ENCODE measurements at places on chromosomes 12 and 14.
A peak's percentile ranks its signal among the peaks of the same experiment; 100 is the strongest.

DNA sequence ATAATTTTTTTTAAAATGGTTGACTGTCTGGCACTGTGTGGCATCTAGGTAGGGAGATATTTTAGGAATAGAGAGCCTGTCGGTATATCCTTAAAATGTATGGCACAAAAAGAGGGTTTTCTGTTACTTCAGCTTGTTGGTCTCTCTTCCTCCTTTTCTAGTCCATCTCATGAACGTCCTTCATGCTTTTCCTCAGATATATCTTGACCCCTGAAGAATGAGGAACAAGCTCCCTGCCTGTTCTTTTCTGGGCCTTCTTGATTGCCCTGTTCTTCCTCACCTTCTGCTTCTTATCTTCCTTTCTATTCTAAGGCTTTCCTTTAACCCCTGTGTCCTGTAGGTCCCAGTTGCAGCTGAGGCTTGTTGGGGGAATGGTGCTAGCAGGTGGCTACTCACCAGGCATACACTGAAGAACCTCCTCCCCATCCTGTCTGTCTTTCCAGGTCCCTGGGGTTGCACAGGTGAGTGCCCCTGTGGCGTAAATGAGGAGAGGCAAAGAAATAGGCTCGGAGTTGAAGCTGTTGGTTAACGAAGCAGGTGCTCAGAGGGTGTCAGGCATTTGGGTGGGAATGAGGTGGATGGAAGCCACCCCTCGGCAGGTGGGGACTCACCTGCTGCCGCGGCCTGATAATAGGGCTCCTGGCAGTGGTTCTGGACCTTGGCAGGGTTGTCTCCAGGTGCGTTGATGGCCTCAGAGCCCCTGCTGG is 7.2 kb upstream of the C1R start:
- no peak for DNase-seq

- DNase-seq = no peak
These were observed 16.5 kb downstream of the CLEC1A start for GRCh38 chr12:10082117-10082874.

DNA sequence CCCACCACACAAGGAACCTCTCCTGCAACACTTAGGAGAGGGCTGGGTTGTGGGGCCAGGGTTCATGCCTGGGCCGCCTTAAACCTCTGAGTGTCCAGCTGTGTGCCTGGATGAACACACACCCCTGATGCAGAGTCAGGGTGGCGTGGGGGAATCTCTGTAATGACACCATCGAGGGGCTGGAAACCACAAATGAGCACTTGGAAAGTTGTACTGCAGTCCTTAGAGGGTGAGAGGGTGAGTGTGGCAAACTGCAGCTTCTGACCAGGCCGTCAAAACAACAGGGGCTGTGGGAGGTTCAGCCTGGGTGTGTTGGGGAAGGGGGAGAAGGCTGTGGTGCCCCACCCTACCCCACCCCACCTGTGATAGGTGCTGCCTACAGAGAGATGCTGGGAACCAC is 12.4 kb upstream of the KRT5 start:
- no peak for DNase-seq

DNA sequence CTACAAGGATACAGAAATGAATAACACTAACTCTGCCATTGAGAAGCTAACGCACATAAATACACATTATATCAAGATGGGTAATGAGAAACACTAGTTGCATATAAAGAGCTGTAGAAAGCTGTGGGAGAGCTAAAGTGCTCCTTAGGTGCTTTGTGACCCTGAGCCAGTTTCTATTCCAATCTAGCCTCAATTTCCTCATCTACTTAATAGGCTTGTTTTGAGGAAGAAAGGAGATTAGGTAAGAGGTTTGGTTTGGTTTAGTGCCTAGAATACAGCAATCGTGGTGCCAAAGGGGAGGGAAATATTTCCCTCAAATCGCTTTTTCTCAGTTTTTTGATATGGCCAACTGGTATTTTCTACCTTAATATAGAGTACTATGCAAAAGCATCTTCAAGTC is 994 bp downstream of the SRP54 start:
- no peak for DNase-seq

DNA sequence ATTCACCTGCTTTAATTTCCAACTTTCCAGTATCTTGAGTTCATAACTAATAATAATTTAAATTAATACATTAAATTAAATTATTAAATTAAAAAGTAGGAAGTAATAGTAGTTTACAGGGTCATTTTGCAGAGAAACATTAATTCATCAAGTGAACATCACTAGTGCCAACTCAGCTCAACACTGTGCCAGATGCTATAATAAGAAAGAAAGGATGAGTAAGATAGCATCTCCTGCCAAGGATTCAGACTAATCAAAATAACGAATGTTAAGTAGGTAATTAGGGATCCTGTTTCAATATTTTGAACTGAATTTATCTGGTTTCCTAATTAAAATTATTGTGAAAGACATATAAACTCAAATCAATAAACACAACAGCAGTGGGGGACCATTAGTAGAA is 596.7 kb downstream of the SLC6A15 start:
- no peak for DNase-seq

DNA sequence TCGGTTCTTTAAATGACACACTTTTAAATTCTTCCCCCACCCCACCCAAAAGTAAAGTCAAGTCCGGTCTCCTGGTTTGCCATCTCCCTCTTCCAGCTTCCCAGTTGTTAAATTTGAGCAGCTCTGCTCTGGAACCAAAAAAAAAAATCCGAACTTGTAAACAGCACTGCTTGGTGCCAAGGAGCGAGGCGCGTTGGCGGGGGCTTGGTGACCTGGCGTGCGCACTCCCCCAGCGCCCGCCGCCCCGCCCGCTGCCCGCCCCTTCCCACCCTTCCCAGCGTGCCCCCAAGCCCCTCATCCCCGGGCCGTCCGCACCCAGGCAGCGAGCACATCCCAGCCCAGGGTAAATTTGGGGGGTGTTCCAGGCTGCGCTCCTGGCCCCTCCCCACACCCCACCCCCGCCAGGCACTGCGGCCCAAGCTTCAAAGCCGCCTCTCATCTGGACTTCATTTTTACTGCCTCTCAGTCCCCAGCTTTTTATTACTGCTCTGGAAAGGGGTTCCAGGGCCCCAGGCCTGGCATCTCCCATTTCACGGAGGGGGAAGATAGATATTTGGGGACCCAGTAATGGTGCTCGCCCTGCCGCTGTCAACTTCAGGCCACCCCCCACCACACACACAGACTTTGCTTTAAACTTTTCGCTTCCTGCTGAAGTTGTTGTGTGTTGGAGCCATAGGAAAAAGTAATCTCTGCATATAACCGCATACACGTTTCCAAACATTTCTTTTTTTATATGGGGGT is 11.7 kb upstream of the ITGB7 start:
- no peak for DNase-seq

- no peak for DNase-seq
These were observed 4.1 kb upstream of the PRKAG1 start for GRCh38 chr12:49022558-49023178.

- DNase-seq = no peak
These were observed 162.9 kb downstream of the DUSP6 start for GRCh38 chr12:89189448-89189847.

GRCh38 chr12:112942572-112942971 is 4.3 kb downstream of the OAS3 start:
- DNase-seq = no peak

DNA sequence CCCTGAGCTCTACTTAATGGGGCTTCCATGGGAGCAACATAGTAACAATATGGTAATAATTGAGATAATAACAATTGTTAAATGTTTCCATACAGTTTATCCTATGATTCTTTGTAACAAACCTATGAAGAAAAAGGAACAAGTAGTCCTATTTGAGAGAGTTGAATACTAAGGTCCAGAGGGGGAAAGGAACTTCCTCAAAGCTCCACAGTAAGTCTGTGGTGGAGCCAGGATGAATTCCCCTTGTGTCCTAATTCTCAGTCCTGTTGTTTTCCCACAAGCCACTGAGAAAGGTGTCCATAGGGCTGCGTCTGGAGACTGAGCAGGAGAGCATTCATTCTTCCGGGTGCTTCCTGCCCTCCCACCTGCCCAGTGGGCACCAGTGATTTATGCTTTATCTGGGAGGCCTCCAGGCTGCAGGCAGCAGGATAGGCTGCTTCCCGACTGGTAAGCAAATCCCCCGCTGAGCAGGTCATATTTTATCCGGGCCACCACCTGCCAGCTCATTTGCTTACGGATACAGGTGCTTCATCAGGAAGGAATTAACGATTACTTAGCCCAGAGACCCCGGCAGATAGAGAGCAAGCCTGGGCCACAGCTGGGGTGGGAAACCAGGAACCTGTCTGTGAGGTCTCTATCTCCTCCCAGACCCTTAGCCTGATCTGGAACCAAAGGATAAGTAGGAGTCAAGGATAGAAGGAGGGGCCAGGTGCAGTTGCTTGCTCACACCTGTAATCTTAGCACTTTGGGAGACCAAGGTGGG is 33.9 kb upstream of the FAM222A start:
- DNase-seq = no peak

GRCh38 chr12:114993165-114993564 is 309.2 kb upstream of the TBX3 start:
- DNase-seq = no peak

- DNase-seq = no peak
These were observed 18.2 kb upstream of the FAIM2 start for GRCh38 chr12:49921936-49922335.

GRCh38 chr12:77485961-77486854 is 344.5 kb upstream of the NAV3 start:
- DNase-seq = no peak

- DNase-seq = no peak
These were observed 48.9 kb upstream of the EML1 start for GRCh38 chr14:99744199-99744872.

DNA sequence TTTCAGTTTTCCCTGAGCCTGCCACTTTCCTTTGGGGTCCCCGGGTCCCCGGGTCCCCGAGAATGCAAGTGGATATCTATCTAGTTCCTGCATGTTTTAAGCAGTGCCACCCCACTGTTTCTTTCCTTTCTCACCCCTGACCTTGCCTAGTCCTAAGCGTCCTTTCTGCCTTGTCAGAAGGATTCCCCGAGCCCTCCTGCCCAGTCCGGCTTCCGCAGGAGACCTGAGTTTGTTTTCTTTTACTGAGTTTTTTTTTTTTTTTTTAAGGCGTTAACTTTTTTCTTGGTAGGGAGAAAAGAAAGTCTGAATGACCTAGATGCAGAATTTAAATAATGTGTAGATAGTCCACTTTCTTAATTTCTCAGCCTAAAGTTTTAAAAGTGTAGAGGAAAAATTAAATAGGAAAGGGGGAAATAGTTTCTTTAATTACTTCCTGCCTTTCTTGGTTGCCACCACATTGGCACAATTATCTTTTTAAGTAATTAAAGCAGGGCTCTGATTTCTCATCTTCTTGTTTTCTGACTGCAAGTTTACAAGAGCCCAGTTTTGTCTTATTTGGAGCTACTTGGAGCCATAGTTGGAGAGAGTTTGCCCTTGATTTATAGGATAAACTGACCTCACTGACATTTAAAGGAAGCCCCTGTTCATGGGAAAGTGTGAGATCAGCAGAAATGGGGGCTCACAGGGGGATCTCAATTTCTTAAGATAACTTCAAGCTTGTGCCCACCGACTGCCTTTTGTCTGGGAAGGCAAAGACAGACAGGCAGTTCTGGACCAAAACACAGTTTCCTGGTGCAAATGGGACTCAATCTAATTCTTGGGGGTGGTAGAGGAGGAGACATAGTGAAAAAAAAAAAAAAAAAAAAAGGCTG is 2.9 kb downstream of the PAX9 start:
- no peak for DNase-seq

- peak; percentile 20 for DNase-seq
These were observed 7.1 kb upstream of the ARL1 start for GRCh38 chr12:101414533-101415119.

- no peak for DNase-seq
These were observed 21.5 kb upstream of the GNS start for GRCh38 chr12:64780531-64781279.

- DNase-seq = no peak
These were observed 143.8 kb upstream of the GARIN2 start for GRCh38 chr14:67045440-67045839.

GRCh38 chr12:5391653-5392052 is 40.3 kb upstream of the NTF3 start:
- no peak for DNase-seq

GRCh38 chr14:79332504-79333197 is 878.7 kb downstream of the DIO2 start:
- no peak for DNase-seq

DNA sequence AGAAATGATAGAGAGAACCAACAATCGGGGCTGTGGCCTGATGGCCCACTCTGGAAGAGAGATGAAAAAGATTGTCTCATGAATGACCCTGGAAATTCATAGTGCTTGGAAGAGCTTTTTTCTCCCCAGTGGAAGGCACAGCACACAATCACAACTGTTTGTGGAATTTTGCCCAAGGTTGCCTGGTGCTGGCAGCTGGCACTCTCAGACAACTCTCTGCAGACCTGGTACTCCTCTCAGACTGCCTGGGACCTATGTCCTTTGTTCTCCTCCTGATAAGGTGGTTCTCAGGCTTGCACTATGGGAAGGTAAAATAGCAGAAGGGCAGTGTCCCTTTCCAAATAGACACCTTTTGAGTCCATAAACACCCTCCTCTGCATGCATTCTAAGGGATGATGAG is 144.1 kb upstream of the SEL1L start:
- no peak for DNase-seq

GRCh38 chr12:92193846-92194245 is 48.2 kb upstream of the BTG1 start:
- DNase-seq = no peak

DNA sequence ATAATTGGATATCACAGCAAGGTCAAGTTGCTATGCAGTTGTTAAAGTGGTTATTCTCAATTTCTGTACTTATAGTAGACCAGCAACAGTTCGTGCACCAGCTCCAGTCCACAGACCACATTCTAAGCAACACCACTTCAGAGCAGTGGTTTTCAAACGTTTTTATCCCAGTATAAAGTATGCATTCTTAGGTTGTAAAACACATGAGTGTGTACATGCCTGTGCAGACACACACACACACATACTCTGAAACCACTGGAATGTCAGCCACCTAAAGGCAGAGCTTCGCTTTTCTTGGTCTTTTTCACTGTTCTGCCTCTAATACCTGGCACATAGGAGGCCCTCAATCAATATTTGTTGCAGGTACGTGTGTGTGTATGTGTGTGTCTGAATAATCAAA is 22.2 kb upstream of the C12orf71 start:
- no peak for DNase-seq

All from HS-27A (cell line).